ENCODE measurements at places on chromosomes 7 and 10.

- DNase-seq: peak; percentile 78
These were observed 103.8 kb upstream of the AKR1E2 start for GRCh38 chr10:4721999-4722753.

- DNase-seq: no peak
These were observed 8.1 kb downstream of the TRIM8 start for GRCh38 chr10:102652170-102652916.

DNA sequence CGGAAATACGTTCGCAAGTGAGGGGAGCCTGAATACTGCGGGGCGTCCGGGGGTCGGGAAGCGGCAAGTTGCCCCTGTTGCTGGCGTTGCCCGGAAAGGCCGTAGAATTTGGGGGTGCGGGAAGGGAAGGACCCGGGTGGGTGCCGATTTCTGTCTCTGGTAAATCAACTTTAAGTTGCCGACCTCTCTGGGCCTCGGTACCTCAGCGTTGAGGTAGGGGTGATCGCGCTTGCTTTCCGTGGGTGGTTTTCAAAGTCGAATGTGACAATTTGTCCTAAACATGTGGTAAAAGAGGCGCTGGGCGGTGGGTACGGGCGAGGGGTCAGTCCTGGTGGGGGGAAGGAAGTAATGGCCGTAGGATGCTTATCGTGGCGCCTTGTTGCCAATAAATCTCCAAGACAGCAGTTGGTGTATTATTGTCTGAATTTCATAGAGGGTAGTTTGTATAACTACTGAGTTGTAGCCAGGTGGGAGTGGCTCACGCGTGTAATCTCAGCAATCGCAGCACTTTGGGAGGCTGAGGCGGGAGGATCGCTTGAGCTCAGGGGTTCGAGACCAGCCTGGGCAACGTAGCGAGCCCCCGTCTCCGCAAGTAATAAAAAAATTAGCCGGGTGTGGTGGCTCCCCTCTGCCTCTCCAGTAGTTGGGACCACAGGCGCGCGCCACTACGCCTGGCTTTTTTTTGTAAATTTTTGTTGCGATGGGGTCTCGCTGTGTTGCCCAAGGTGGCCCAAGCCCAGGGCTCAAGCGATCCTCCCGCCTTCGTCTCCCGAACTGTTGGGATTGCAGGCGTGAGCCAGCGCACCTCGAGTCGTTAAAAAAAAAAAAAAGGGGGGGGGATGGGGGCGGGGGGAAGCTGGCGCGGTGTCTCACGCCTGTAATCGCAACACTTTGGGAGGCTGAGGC lies 644 bp downstream of the BUD23 start:
- DNase-seq: no peak

DNA sequence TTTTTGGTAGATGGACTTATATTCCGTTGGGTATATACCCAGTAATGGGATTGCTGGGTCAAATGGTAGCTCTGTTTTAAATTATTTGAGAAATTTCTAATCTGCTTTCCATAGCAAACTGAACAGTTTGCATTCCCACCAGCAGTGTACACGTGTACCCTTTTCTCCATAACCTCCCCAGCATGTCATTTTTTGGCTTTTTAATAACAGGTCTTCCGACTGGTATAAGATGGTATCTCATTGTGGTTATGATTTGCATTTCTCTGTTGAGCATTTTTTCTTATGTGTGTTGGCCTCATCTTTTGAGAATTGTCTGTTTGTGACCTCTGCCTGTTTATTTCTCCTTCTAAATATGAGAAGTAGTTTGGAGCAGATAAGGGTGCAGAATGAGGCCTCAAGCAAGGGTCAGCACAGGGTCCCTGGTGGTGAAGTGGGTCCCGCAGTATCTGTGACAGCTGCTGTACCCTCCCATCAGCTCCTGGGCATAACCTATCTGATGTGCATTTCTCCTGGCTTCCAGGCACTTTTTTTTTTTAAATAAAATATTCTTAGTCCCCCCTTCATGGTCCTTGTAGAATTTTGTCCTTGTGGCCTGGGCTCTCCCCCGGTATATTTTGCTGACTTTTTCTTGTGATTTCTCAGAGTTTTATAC lies 73.5 kb downstream of the PROSER2 start:
- DNase-seq: no peak

GRCh38 chr7:65235586-65235985 lies 138.1 kb upstream of the ZNF92 start:
- DNase-seq: no peak

DNA sequence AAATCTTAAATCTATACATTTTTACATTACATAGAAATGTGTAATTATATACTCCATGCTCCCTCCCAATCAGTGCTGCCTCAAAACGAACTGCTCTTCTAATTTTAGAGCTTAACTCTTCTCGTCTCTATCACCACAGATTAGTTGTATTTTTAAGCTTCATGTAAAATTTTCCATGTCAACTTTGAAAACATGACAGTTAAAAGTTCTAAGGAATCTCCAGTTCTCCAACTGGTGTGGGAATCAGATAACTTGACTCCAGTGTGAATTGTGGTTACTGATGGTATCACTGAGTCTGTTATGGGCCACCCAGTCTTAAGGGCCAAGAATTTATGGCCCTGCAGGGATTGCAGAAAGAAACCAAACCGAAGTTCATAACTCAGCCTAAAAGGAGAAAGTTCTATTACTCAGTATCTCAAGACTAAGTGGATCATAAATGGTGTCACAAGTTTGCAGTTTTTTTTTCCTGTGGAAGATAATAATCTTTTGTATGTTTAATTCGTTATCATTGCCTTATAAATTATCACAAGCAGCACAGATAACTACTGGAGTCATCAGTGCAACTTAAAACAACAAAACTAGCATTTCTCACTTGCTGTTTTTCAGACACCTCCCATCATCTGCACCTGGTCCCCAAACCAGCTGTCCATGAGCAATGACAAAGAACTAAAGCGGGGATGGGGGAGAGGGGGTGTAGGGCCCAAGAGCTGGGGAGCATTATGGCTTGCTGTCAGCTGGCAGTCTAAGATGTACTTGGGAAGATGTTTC lies 31.5 kb upstream of the KMT2E start:
- no peak for DNase-seq

DNA sequence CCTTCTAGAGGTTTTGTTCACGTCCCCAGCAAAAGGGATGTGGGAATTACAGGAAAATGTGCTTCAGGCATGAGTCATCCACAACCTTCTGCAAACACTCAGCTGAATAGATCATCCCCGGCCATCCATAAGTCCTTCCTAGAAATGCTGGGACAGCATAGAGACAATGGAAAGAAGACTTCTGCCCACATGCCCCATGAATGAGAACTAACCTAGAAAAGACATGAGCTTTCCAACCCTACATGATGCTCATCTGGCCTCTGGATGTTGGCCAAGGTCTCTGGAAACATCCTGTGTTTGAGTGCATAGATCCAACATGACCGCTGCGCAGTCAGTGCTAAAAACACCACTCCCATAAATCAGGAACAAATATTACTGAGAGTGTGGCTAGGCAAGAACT lies 277.5 kb downstream of the PLXNA4 start:
- DNase-seq: peak; percentile 39

DNA sequence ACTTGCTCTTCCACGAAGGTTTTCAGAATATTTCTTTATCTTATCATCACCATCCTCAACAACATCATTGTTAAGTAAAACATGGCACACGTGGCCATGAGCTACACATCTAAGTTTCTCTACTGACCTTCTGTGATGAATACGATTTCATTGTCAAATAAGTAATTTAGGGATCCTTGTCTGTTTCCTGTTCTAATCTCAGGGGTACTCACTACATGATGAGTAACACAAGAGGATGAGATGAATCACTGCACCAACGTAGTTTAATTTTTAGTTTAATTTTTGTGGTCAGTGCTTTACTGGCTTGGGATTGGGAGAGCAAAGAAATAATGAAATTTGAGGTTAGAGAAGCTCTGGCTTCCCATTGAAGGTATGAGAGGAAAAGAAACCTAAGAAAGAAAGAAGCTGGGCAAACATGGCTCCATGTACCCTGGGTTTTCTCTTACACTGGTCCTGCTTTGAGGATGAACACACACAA lies 461.9 kb upstream of the KLF6 start:
- DNase-seq: peak; percentile 30

- peak; percentile 54 for DNase-seq
These were observed 314.2 kb upstream of the GNAI1 start for GRCh38 chr7:79820387-79820786.

GRCh38 chr7:106273009-106273668 lies 11.6 kb downstream of the NAMPT start:
- DNase-seq: no peak

DNA sequence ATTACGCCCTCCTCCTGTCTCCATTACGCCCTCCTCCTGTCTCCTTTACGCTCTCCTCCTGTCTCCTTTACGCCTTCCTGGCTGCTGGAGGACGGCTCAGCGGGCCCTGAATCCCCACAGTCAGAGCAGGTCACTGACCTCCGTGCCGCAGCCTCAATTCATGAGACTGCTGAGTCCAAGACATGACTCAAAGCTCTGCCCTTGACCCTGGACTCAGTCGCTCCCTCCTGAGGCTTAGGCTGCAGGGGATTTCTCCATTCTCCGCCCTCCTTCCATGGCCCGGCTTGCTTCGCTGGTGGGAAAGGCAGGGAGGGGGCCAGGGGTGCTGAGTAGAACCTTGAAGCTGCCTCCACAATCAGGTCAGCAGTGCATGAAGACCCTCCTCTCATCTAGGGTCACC lies 21.0 kb upstream of the FOXL3 start:
- DNase-seq: no peak

- DNase-seq: no peak
These were observed 99.4 kb upstream of the CREB5 start for GRCh38 chr7:28312948-28313347.

- no peak for DNase-seq
These were observed 14.8 kb downstream of the SAMD8 start for GRCh38 chr10:75126277-75126676.

DNA sequence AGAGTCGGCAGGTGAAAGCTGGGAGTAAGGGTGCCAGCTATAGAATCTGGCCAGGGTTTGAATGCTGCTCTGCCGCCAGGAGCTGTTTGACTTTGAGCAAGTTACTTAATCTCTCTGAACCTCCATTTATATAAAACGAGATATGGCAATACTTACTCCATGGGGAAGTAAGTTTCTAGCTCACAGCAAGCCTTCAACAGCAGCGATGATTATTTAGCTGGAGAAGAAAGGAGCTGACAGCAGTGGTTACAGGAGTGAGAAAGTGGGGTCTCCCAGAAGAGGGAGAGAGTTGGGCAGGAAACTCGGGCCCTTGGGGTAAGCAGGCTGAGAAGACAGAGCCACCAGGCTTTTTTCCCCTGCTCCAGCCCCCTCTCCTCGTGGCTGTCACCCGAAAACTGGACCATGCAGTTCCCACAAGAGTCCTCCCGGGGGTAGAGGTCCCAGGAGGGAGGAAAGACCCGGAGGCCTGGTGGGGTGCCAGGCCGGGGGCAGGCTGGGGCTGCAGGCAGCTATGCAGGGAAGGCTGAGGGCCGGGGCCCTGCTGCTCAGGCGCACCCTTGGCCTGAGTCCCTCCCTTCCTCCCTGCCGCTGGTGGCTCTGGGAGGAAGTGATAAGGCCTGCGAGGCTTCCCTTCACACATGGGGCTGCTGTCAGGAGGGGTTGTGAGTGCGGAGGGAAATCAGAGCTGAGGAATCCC lies 3.5 kb downstream of the NOS3 start:
- DNase-seq: no peak

DNA sequence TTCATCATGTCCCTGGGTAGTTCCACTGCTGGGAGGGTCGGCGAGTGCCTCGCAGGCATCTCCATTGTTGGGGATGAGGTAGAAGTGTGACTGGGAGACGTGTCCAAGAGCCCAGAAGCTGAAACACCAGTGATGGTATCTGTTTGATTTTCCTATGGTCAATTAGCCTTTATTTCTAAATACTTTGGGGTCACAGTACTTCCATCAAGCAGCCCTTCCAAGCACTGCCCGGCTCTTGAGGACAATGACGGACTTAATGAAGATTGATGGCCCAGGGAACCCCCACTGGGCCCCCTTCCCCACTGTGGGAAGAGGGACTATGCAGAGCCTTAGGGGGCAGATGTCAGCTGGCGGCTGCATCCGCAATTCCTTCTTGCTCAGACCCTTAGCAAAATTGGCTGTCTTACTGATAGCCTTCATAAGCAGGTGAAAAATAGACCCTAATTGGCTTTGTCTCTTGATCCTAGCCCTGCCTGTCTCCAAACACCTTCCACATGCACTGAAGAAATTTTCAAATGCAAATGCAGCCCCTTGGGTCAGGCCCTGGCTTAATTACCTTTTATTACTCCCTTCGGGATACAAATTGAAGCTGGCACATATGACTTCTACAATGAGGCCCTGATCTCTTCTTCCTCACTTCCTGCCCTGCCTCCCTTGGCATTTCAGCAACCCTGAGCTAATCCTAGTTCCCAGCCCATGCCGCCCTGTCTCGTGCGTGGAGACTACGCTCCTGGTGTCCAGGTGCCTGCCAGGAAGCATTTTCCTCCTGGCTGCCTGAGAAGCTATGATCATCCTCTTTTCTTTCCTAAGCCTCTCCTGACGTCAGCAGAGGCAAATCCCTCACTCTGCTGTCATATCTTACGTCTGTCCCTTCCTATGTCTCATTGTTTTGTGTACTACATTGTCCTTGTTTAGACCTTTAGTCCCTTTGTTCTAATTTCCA lies 124.5 kb upstream of the GDF10 start:
- DNase-seq: no peak

GRCh38 chr10:62093863-62094291 lies 174.8 kb downstream of the RTKN2 start:
- DNase-seq: peak; percentile 71

GRCh38 chr10:91520661-91521060 lies 110.5 kb downstream of the HECTD2 start:
- DNase-seq: no peak

DNA sequence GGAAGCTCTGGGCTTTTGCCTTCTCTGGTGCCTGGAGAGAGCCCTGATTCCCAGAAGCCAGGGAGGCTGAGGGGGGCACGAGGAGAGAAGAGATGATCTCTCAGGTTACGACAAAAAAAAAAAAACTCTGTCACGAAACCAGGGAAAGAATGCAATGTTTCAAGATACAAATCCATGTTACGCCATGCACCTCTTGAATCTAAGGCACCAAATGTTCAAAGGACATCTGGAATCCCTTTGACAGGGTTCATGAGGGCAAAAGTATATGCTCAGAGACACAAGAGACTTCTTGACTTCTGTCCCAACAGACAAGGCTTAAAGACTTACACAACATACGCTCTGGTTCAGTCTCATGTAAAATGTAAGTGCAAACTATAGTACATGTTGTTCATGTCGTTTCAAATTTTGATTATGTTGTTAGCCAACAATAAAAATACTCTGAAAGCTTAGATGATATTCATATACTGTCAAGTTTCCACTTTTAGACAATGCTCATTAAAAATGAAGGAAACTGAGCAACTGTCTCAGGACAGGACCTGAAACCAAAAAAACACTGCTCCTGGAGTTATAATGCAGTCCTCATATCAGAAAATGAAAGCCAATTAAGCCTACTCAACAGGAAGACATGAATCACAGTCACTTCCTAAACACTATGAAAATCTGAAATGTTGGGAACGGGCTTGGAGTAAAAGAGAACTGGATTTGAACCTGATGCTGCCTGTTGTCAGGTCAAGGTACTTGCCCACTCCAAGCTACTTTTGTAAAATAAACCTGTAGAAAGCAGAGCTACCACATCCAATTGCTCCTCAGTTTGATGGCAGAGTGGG lies 72.3 kb downstream of the CHCHD3 start:
- no peak for DNase-seq

GRCh38 chr7:14871880-14872279 lies 30.7 kb downstream of the DGKB start:
- no peak for DNase-seq

GRCh38 chr7:30928254-30928872 lies 16.7 kb downstream of the AQP1 start:
- no peak for DNase-seq
